Stimulated activated CD4-positive, alpha-beta T cell treated with anti-CD3 and anti-CD28 coated beads, Interleukin-1b, Interleukin-23, amount 100 ng/mL, for 1 hour (primary cell): ENCODE measurements at places on chromosomes 1 and 21.

DNA sequence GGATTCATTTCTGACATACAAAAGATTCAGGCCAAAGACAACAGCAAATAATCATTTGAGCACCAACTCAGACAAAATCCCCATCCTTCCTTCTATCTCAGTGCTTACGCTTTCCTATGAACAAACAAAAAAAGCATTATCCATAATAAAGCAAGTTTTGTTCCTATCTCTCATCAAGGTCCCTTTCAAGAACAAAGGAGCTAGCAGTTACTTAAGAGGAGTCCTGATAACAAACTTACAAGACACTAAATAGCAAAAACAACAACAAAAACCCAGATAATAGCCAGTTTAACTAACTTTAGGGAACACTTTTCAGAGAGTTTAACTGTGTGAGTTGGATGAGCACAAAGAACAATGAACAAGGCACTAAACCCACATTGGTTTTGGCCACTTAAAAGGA, 10.5 kb downstream of the EVI5 start:
- DNase-seq = no peak

- no peak for DNase-seq
These were observed 50.8 kb upstream of the WNT2B start for GRCh38 chr1:112457955-112458354.

- no peak for DNase-seq
These were observed 10.5 kb upstream of the TNFRSF25 start for GRCh38 chr1:6476483-6476882.

- DNase-seq = no peak
These were observed 75.8 kb downstream of the PGBD5 start for GRCh38 chr1:230350208-230350921.

DNA sequence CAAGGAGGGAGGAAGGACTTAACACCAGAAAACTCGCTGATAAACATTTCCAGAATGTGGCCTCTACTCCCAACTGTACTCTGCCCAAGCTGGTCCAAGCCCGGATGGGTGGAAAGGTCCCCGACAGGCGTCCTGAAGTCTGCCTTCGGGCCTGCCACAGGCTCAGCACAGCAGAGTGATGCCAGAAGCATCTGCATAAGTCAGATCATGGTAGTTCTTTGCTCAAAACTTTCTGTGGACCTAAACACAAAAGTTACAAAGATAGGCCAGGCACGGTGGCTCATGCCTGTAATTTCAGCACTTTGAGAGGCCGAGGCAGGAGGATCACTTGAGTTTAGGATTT, 790 bp upstream of the UTS2 start:
- DNase-seq = no peak

DNA sequence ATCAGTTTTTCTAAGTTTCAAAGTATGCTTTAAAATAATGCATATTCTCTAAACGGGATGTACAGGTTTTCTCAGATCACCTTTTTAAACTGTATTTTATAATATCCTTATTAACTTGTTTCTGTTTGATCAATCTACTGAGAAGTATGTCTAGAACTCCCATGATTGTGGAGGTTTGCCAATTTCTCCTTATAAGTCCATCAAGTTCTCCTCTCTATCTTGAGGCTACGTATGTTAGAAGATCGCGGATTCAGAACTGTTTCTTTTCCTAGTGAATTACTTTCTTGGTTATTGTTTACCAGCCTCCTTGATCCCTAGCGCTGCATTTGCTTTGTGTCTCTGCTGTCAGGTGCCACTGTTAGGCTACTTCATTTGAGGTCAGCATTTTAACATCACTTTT, 89.2 kb downstream of the NPHP4 start:
- no peak for DNase-seq

GRCh38 chr1:234963180-234963903, 165.3 kb downstream of the TOMM20 start:
- DNase-seq = peak; percentile 67

- DNase-seq = no peak
These were observed 668.0 kb upstream of the RGS18 start for GRCh38 chr1:191490303-191490702.

GRCh38 chr1:43239484-43239883, 30.3 kb upstream of the TMEM125 start:
- no peak for DNase-seq

GRCh38 chr1:150165622-150166612, 16.2 kb downstream of the PLEKHO1 start:
- peak; percentile 23 for DNase-seq

GRCh38 chr1:154860156-154860870, 9.8 kb downstream of the KCNN3 start:
- DNase-seq = no peak

GRCh38 chr1:108601708-108602410, 42.0 kb downstream of the EEIG2 start:
- DNase-seq = no peak

GRCh38 chr1:212368073-212368484, 46.6 kb downstream of the PACC1 start:
- DNase-seq = peak; percentile 11

DNA sequence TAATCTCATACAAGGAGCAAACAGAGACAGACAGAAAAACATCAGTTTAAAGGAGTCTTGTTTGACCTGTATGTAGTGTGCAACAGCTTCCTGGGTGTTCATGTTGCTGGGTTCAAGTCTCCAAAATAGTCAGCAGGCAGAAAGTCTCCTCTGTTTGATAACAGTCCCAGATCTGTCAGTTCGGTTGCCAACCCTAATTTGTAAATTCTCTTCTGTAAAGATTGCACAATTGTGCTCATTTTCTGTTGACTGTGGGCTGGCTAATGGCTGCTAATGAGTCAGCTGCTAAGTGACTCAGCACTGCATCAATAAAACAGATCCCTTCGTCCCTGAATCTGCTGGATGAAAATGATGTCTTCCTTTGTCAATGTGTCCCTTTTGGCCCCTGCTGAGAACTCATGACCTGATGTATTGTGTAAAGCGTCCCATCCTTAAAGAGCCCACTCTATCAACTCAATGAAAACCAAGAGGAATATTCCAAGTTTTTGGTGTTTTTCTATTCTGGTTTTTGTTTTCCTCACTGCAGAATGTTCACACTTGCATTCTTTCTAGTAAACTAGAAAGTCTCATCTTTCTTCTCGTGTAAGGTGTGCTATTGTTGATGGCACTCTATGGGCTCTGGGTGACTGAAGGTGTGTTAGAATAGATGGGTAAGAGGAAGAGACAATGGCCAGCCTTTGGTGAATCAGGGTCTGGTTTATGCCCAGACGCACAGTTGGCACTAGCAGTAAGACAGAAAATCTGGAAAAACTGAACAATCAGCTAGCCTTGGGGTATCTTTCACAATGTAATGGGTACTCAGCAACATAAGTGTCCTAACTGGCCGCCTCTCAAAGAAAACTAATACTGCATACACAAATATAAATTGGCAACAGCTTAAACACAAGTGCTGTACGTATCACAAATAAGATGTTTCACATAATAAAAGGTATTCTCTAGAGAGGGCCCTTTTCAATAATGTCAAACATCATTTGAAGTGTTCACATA, 75.1 kb upstream of the SIPA1L2 start:
- no peak for DNase-seq

DNA sequence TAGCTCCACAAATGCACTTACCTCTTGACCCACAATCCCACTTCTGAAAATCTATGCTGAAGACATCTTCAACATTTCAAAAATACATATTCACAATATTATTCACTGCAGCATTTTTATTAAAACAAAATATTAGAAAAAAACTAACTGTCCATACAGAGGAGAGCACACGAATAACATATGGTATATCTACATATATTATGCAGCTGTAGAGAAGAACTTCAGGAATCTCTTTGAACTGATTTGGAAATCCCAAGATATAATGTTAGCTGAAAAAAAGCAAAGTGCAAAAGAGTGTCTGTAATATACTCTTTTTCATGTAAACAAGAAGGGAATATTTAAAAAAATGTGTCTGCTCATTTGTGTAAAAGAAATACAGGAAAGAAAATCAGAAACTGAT, 11.5 kb downstream of the IPO9 start:
- no peak for DNase-seq

- DNase-seq = peak; percentile 25
These were observed 238.0 kb upstream of the TMEM51 start for GRCh38 chr1:14915356-14916054.

DNA sequence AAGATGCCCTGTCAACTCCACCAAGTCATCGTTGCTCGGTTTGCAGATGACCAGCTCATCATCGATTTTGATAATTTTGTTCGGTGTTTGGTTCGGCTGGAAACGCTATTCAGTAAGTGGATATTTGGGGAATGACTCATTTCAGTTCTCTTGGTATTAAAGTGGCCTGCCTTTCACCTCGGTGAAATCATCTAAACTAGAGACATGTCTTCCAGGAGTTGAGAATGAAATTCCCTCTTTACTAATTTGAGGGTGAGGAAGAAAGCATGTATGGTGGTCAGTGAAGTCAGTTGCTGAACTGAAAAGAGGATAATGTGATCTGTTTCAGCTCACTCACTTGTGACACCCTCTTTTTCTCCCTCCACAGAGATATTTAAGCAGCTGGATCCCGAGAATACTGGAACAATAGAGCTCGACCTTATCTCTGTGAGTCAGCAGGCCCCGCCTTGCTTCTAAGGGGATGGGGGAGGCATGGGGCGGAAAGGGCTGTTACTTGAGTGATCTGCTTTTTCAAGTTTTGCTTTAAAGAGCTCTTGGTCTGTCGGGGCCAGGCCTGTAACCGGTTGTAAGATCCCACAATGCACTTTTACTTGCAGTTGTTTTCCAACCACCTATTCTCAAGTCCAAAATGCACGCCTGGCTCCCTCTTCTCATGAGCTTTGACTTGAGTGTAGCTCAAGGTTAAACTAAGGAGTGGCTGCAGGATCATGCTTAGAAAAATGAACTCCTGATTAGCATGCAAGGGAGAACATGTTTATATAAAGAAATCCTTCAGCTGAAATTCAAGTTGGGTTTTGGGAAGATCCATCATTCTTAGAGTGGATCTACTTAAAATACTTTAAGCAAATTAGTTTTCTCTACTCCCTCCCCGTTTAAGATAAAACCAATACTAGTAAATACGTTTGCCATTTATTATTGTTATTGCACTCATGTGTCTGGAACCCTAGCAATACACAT, 59.8 kb downstream of the CAPN2 start:
- DNase-seq = no peak

GRCh38 chr1:27144049-27144748, 10.7 kb downstream of the SLC9A1 start:
- no peak for DNase-seq

DNA sequence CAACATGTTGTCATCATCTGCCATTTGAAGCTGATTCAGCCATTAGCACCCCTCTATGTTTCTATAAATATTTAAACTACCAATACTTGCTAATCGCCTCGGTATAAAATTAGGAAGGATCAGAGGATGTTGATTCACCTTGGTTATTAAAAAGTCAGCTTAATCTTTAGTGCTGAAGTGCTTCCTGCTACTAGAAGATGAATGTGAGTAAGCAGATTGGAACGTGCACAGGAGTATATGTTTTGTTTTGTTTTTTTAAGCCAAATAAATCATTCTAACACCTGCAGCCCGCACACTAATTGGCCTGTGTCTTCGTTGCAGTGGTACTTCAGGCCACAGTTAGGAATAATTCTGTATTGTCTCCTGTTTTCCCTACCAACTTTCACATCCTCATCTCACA, 485.7 kb downstream of the AJAP1 start:
- no peak for DNase-seq

DNA sequence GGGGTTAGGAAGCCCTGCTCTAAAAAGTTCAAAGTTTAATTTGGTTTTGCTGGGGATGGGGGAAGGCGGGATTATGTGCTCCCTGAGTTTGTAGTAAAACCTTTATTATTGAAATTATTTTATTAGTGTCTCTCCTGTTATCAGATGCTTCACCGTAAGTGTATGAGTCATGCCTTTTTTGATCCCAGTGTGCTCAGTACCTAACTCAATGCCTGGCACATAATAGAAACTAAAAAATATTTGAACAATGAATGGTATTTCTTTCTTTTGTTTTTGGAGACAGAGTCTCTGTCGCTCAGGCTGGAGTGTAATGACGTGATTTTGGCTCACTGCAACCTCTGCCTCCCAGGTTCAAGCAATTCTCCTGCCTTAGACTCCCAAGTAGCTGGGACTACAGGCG, 6.4 kb downstream of the SNRPE start:
- no peak for DNase-seq

GRCh38 chr1:37478451-37478881, 4.1 kb downstream of the ZC3H12A start:
- no peak for DNase-seq

DNA sequence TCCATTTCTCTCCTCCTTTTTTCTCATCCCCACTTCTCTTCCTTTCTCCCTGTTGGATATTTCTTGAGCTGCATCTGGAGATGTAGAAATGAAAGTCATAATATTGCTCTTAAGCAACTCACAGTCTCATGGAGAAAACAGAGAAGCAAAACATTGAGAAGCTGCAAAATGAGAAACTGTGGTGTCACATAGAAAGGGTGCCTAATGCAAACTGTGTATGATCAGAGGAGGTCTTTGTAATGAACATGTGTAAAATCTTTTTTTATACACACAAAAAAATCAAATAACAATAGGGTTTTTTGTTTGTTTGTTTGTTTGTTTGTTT, 11.8 kb upstream of the SLAMF7 start:
- no peak for DNase-seq

DNA sequence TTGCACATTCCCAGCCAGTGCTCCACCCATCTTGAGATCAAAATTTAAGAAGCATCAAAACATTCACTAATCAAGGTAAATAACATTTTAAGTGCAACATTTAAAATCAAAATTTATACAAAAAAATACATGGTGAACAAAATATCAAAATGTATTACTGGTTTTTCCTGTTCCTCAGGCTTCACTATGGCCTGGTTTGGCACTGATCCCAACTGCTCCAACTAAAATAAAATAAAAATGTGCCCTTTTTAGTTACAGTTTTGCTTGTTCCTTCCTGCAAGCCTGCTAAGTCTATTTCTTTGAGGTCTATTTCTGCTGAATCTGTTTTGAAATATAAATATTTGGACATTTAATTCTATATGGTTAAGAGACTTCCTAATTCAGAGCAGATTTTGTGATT, 54.9 kb downstream of the ADAMTS1 start:
- DNase-seq = no peak

GRCh38 chr1:204065174-204065985, 7.5 kb upstream of the SOX13 start:
- no peak for DNase-seq

DNA sequence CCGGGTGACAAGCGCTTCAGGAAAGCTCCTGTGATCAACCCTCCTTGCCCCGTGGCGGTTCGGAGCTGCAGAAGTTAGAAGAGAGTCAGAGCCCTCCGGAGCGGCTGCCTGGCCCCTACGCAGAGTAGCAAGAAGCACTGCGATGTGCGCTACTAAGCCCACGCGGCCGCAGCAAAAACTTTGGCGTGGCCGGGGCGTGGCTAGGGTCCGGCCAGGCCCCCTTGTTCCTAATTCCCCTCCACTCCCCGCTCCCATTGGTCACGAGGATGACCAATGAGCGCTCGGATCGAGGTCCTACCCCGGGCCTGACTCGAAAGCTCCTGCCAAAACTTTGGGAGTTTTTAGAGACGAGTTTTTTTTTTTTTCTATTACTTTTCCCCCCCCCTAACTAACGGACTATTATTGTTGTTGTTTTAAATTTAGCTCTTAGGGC, at the start of gene HLX:
TSS of gene HLX (plus strand) at position 368 of the 433 bp plus-strand sequence. CDS start 415 bp downstream, outside the sequence.
- DNase-seq = no peak

GRCh38 chr1:201649761-201650622, 111.1 kb downstream of the NAV1 start:
- no peak for DNase-seq
